IMR-90 (cell line): ENCODE measurements at places on chromosomes 6 and 20. TPM values are rescaled to one million over a fixed set of nuclear protein-coding genes. Genes with fewer than 3 reads are reported as not detected.

The FOXQ1 gene
- not detected in 2 replicates for total RNA-seq

The ZNF165 gene
- 0.28 and 0.36 TPM in 2 replicates for total RNA-seq

The C6orf141 gene
- not detected in 2 replicates for total RNA-seq

The HBS1L gene
- 120 and 171 TPM in 2 replicates for total RNA-seq

The ATP6V1G2 gene
- total RNA-seq: 1.4 and 3.1 TPM in 2 replicates

The GPR6 gene
- total RNA-seq: not detected in 2 replicates

The CDSN gene
- not detected in 2 replicates for total RNA-seq

The GHRH gene
- total RNA-seq: not detected in 2 replicates

The RPP40 gene
- 19.7 and 22.2 TPM in 2 replicates for total RNA-seq

The CDH4 gene
- total RNA-seq: 1.6 and 2.2 TPM in 2 replicates

The OPRL1 gene
- total RNA-seq: 0.28 and 0.36 TPM in 2 replicates

The FAM83B gene
- under 0.01 and 0.18 TPM in 2 replicates for total RNA-seq

The TSHZ2 gene
- total RNA-seq: under 0.01 TPM in 1 of 2 replicates, not detected in the other

The STK35 gene
- 11.1 and 11.4 TPM in 2 replicates for total RNA-seq

The FARS2 gene
- total RNA-seq: 26.1 and 28.9 TPM in 2 replicates

The FAM217A gene
- not detected in 2 replicates for total RNA-seq

The GRIK2 gene
- total RNA-seq: 15.2 and 15.8 TPM in 2 replicates

The KHDC1 gene
- 1.6 and 1.7 TPM in 2 replicates for total RNA-seq

The PTCRA gene
- not detected in 2 replicates for total RNA-seq

The EFCAB8 gene
- total RNA-seq: not detected in 2 replicates

The NDRG3 gene
- 31.9 and 34.2 TPM in 2 replicates for total RNA-seq

The MAP1LC3A gene
- total RNA-seq: 10.0 and 12.5 TPM in 2 replicates

The TRIM26 gene
- 22.6 and 23.3 TPM in 2 replicates for total RNA-seq

The IL17A gene
- not detected in 2 replicates for total RNA-seq

The ABHD16B gene
- total RNA-seq: not detected in 2 replicates

The APMAP gene
- total RNA-seq: 67.2 TPM in 2 replicates

The COL11A2 gene
- under 0.01 TPM in 2 replicates for total RNA-seq

The WFDC12 gene
- total RNA-seq: not detected in 2 replicates

The MICB gene
- 11.1 and 11.7 TPM in 2 replicates for total RNA-seq

The PTPRK gene
- 66.1 and 80.8 TPM in 2 replicates for total RNA-seq

The MACROD2 gene
- total RNA-seq: 0.28 TPM in 1 of 2 replicates, not detected in the other

The MMUT gene
- 11.7 and 15.3 TPM in 2 replicates for total RNA-seq

The TRAPPC3L gene
- under 0.01 TPM in 1 of 2 replicates, not detected in the other for total RNA-seq

The ECT2L gene
- not detected in 2 replicates for total RNA-seq

The HTR1E gene
- not detected in 2 replicates for total RNA-seq

The SIGLEC1 gene
- not detected in 2 replicates for total RNA-seq

The BPIFA1 gene
- total RNA-seq: not detected in 2 replicates

The TMEM14B gene
- total RNA-seq: 66.5 and 158 TPM in 2 replicates

The TFAP2D gene
- total RNA-seq: not detected in 2 replicates

The ZNF391 gene
- total RNA-seq: 0.18 and 0.28 TPM in 2 replicates

The ARG1 gene
- not detected in 2 replicates for total RNA-seq

The SPAG4 gene
- total RNA-seq: 1.8 and 1.9 TPM in 2 replicates

The PNPLA1 gene
- total RNA-seq: not detected in 2 replicates

The SRSF12 gene
- total RNA-seq: 0.28 and 0.36 TPM in 2 replicates

The HLA-G gene
- total RNA-seq: not detected in 2 replicates

The SLC17A9 gene
- 1.4 and 2.2 TPM in 2 replicates for total RNA-seq

The PAK5 gene
- total RNA-seq: not detected in 2 replicates

The KHDRBS2 gene
- total RNA-seq: not detected in 2 replicates

The CPXM1 gene
- 0.83 and 1.1 TPM in 2 replicates for total RNA-seq

The FAM210B gene
- 45.0 and 48.9 TPM in 2 replicates for total RNA-seq
